Stimulated activated CD4-positive, alpha-beta T cell treated with anti-CD3 and anti-CD28 coated beads, Interleukin-12 subunit alpha, Interleukin-12 subunit beta, amount 100 ng/mL, for 24 hours (primary cell): ENCODE measurements at places on chromosomes 16 and 17.

GRCh38 chr17:78923660-78924453, 1.3 kb downstream of the TIMP2 start:
- DNase-seq: no peak

- DNase-seq: no peak
Observed at GRCh38 chr17:33046361-33047255, 55.0 kb downstream of the SPACA3 start.

DNA sequence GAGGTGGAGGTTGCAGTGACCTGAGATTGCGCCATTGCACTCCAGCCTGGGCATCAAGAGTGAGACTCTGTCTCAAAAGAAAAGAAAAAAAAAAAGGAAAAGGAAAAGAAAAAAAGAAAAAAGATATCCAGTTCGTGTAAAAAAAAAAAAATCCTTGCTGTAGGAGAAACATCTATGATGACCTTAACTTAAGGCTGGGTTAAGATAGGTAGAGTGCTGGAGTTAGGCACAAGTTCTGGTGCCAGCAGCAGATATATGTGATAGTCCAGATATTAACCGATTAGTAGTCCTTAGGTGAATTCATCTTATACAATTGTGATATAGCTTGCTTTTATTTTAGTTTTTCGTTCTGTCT, 17.2 kb downstream of the PSMD11 start:
- no peak for DNase-seq

DNA sequence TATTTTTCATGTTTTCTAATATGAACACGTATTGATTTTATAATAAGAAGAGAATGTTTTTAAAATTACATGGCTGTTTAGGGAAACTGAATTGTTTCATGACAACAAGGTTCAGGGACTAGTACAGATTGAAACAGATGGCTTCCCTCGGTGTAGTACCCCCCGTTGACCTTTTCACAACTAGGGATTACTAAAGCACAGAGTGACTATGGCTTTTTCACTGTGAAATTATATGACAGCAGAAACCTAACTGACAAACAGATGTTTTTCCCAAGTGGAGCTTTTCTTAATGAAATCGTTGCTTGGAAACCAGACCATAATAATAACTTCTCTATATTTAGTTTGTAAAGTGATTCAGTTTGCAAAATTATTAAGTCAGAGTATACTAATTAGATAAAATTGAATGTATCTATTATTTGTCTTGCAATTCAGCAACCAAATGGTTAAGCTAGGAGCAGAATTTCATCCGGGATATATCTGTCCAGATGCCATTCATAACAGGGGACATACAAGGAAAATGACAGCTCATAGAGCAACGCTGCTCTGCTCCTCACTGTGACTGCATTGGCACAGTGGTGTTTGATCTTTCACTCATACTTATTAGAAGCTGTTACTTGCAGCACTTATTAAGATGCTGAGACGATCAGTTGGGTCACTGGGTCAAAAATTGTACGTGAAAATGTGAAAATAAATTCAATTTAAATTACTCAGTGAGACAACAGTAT, 111.7 kb downstream of the TANGO6 start:
- no peak for DNase-seq

- no peak for DNase-seq
Observed at GRCh38 chr17:71484546-71484945, 636.3 kb upstream of the SOX9 start.

GRCh38 chr16:9091867-9092281, 430 bp downstream of the HAPSTR1 start:
- DNase-seq: no peak

GRCh38 chr17:17837380-17837821, 615 bp upstream of the SREBF1 start:
- DNase-seq: no peak

- no peak for DNase-seq
Observed at GRCh38 chr17:9908649-9909042, 3.6 kb upstream of the RCVRN start.

- DNase-seq: no peak
Observed at GRCh38 chr17:76635659-76636360, 7.7 kb downstream of the ST6GALNAC1 start.

GRCh38 chr16:751152-752006, 9.2 kb upstream of the MSLN start:
- no peak for DNase-seq

DNA sequence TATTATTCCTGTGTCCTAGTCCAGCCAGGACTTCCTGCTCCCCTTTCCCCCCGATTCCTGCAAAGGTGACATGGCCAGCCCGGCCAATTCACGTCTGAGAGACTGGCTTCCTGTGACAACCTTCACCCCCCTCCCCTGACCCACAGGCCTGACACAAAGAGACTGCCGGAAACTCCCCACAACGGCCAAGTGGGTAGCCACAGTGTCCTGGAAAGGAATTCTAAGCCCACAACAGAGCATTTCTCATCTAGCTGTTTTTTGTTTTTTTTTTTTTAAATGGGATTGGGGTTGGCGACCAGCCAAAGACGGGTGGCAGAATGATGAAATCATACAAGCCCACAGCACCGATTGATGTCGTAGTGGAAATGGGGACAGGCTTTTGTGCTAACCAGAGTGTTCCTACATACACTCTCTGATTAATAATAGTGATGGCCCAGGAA, 2.8 kb upstream of the XAF1 start:
- DNase-seq: no peak

- DNase-seq: no peak
Observed at GRCh38 chr16:17607075-17607509, 136.3 kb upstream of the XYLT1 start.

GRCh38 chr16:35631261-35631945, 2172.0 kb downstream of the TP53TG3F start:
- no peak for DNase-seq

- DNase-seq: no peak
Observed at GRCh38 chr16:55647798-55648197, 8.0 kb upstream of the SLC6A2 start.

- no peak for DNase-seq
Observed at GRCh38 chr17:79005063-79005861, 4.3 kb downstream of the CANT1 start.

GRCh38 chr16:81041696-81042095, 6.1 kb downstream of the ATMIN start:
- no peak for DNase-seq

DNA sequence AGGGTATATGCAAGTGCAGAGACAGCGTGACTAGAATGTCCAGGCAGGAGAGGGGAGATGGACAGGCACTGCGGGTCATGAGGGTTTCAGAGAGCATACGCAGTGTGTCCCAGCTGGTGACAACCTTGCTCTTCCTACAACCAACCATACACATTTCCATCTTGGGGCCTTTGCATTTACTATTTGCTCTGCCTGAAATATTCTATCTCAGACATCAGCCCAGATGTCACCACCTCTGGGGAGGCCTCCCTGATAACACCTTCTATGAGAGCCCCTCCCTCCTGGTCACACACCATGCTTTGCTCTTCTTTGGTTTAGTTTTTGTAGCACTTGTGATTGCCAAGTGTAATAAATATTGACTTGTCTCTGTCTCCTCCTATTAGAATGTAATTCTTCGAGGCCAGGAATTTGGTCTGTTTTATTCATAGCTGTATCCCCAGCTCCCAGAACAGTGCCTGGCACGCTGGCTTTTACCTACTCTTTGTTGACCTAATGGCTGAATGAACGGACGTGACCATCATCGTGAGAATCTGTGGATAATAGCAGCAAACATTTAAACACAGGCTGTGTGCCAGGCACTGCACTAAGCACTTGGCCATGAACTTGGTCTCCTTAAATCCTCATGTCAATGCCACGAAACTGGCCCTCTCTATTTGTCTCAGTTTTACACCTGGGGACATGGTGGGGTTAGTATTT, 51.9 kb downstream of the PLCG2 start:
- no peak for DNase-seq

GRCh38 chr16:49491106-49491670, 117.6 kb downstream of the C16orf78 start:
- no peak for DNase-seq

GRCh38 chr16:88030498-88030897, 79.3 kb downstream of the BANP start:
- no peak for DNase-seq

DNA sequence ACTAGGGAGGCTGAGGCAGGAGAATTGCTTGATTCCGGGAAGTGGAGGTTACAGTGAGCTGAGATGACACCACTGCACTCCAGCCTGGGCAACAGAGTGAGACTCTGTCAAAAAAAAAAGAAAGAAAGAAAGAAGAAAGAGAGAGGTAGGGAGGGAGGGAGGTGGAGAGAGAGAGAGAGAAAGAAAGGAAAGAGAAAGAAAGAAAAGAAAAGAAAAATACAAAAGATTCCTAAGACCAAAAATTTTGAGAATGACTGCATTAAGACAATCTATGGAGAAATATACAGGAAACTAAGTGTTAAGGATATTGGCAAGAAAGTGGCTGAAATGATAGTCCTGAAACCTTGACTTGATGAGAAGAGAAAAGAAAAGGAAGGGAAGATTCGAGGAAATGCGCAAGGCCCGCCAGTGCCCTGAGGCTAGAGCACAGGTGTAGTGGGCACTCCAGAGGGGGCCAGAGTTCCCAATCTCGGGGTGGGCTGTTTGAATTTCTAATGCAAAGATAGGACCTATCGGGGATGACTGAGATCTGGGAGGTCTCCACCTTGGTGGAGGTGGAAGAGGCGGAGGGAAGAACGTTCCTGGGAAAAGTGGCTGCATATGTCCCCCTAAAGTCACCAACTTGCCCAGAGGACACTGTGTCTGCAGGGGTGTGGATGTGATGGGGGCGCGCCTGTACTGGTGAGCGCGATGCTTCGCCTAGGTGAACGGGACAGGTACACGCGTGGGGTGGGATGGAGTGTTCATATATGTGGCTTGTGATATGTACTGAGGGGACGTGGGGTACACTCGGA, 654 bp upstream of the SCNN1B start:
- no peak for DNase-seq

DNA sequence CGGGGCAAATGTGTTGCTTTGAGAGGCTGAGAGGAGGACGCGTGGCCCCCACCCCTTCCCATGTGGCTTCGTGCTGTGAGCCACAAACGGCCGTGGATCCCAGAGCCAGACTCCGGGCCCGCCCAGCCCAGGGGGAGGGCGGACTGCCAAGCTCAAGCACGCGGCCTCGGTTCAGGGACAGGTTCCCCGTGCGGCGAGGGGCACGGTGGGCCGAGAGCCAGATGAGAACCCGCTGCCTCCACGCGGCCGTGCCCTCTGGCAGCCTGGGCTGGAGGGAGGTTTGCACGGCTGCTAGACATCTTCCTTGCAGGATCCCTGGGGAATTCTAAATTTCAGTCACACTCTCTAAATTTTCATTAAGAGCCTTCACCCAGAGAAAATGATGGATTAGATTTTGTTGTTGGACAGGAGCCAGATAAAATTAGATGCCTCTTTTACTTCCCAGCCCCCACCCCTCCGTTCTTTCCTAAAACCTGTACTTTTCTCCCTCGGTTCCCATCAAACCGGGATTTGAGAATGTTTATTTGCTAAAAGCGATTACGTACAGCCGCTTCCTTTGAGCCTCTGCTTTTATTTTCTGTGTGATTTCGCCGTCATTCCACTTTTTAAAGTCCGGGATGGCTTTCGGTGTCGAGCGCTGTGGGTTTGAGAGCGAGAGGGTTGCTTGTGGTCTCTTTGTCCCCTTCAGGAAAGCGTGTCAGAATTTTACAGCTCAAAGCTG, 25.0 kb upstream of the GNG13 start:
- no peak for DNase-seq

DNA sequence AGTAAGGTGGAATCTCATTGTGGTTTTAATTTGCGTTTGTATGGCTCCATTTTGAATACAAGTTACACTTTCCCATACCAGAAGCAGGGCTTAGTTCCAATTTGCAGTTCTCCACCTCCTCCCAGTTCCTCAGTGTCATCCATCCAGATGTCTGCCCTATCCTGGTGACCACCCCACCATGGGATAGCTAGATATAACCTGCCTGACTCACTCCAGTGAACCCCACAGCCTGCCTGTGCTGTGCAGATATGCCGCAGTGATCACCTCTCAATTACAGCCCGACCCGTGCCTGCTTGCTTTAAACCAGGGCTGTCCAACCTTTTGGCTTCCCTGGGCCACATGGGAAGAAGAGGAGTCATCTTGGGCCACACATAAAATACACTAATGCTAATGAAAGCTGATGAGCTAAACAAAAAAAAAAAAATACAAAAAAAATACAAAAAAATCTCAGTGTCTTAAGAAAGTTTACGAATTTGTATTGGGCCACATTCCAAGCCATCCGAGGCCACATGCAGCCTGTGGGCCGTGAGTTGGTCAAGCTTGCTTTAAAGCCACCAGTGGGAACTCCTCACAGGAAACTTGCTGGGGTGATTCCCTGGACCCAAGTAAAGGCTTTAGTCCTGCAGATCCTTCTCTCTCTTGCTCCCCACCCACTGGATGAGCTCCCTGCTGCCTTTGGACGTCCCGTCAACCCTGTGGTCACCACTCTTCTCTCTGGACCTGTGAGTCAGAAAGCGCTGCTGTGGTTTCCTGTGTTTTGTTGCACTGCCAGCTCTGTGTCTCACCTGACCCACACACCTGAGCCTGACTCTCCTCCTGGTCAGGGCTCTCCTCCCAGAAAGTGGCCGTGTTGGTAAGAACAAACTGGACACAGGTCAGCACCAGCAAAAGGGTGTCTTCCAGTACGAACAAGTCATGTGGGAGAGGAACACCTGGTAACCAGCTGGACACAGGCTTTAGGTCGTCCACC, 83.0 kb downstream of the EMP2 start:
- no peak for DNase-seq

GRCh38 chr16:19499481-19499880, 22.4 kb downstream of the GDE1 start:
- no peak for DNase-seq

- no peak for DNase-seq
Observed at GRCh38 chr17:8310601-8311123, 621 bp downstream of the ARHGEF15 start.

- DNase-seq: no peak
Observed at GRCh38 chr17:68439656-68440290, 17.5 kb downstream of the WIPI1 start.

- no peak for DNase-seq
Observed at GRCh38 chr16:1108299-1109252, 12.5 kb upstream of the C1QTNF8 start.

GRCh38 chr16:24838554-24839266, 7.1 kb upstream of the SLC5A11 start:
- no peak for DNase-seq

GRCh38 chr17:11645426-11645825, 47.2 kb downstream of the DNAH9 start:
- DNase-seq: no peak

DNA sequence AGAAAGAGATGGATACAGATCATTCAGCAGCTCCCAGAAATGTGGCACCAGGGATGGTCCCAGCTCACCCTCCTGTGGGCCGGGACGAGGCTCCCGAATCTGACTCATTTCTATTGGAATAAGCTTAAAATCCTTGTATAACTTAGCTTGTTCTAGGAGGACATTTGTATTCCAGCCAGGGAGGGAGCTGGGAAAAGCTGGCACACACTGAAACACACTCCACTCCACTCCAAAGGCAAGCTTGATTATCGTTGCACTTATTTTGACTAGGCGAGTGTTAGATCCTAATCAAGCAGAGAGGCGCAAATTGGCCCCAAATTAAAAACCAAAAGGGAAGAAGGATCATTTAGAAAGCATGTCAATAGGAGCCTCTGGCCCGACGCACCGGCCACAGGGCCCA, 339.5 kb downstream of the HS3ST4 start:
- DNase-seq: no peak
